OCI-M1 (cell line): ENCODE measurements at places on chromosomes 2 and 18.

DNA sequence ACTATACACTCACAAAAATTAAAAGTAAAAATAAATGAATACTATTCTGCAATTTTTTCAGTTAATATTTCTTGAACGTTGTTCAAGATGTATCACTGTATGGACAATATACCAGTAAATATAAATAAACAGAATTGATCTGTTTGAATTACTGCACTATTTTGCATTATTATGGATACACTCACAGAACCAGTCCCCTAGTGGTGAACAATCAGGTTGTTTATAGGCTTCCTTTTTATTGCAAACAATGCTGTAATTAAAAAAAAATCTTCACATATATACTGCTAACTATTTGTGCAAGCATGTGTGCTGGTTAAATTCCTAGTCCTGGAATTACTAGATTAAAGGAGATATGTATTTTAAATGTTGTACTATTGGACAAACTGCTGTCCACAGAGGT, 306.0 kb downstream of the FBXO15 start:
- DNase-seq: no peak

GRCh38 chr2:8597559-8598225, 84.2 kb upstream of the ID2 start:
- DNase-seq: no peak

DNA sequence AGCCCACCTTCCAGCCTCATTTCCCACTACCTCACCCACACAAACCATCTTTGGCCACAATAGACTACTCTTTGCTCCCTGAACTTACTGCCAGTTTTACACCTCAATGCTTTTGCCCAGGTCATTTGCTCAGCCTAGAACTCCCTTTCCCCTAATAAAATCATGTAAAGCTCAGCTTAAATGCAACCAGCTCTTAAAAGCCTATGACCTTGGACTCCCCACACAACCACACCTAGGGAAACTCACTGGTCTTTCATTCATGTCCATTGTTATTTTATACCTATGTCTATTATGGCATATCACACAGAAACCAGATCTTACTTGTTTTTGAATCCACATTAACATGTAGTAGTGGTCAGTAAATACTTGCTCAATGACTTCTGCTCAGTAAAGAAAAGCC, 14.5 kb upstream of the XDH start:
- DNase-seq: no peak

DNA sequence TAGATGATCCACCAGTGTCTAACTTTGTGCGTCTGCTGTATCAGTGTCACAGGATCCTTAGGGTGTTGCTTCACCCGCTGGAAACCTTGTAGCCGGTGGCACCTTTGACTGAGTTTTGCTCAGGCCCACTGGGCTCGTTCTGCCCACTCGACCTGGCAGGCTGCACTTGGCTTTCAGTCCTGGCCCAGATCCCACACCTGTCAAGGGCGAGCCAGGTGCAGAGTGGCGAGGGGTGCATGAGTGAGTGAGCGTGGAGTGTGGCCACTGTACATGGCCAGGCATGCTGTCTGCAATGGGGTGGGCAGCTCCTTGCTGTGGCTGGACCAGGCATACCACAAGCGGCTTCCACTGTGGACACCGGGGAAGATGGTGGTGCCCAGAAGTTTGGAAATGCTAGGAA, 179.0 kb downstream of the FAM210A start:
- DNase-seq: no peak

DNA sequence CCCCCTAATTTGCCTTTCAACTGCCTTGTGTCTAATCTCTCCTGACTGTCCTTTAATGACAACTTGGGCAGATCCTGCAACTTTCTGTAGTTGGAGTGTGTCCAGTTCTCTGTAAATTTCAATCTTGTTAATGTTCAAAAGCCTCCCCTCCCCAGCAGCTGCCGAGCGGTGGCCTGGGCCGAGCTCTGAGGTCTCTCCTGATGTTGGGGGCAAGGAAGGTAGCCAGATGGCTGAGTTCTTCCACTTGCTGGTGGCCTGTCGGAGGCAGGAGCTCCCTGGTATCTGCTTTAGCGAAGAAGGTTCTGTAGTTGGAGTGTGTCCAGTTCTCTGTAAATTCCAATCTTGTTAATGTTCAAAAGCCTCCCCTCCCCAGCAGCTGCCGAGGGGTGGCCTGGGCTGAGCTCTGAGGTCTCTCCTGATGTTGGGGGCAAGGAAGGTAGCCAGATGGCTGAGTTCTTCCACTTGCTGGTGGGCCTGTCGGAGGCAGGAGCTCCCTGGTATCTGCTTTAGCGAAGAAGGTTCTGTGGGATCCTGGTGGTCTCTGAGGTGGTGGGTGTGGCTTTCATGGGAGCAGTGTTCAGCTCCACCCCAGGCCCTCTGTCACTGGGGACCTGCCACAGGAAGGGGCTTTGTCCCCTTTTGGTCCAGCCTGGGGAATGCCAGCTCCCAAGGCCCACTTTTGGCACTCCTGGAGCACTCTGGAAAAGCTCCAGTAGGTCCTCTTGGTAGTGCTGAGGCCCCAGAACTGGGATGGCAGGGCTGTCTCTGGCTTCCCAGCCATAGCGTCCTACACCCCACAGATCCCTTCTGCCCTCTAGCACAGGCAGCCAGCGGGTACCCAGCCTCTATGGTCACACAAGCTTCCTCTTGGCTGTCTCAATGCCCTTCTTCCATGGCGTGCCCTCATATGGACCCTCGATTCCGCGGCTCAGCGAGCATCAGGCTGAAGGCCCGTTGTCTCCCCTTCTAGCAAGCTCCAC, 211.9 kb downstream of the ALPK2 start:
- DNase-seq: no peak

- DNase-seq: no peak
These were observed 138.0 kb downstream of the ZFP36L2 start for GRCh38 chr2:43088143-43089073.

DNA sequence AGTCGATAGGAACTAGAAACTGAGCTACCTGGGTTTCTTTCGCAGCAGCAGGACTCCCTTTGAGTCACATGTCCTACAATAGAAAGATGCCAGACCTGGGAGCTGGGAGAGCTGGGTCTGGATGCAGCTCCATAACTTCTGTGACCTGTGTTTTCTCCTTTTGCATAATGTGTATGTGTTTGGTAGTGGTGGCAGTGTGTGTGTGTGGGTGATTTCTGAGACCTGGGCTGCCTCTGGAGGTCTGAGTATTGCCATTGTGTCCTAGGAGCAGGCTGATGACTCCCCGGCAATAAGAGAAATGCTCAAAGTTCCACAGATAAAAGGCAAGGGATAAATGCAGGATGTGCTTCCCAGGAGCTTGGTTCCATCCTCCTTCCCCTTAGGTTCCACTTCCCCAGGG, 6.4 kb downstream of the WNT10A start:
- no peak for DNase-seq

- peak; percentile 16 for DNase-seq
These were observed 40.0 kb downstream of the GKN2 start for GRCh38 chr2:68912732-68913131.

DNA sequence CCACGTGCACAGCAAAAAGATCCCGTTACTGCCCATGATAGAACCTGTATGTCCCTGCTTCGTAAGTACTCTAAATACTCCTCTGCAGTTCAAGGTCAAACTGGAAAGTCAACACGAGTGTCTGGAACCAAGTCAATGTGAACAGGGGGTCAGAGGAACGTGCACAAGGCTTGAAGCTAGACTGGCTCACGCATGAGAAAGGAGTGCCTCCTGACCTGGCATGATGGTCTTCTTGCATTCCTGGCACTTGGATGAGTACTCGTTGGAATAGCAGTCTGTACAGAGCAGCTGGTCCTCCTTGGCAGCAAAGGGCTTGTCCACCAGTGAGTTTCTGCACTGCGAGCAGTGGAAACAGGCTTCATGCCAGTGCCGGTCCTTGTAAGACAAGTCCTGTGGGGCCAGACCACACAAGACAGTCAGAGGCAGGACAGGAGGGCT, 25.5 kb downstream of the FHL2 start:
- DNase-seq: no peak

GRCh38 chr2:23602116-23602515, 217.1 kb downstream of the KLHL29 start:
- no peak for DNase-seq

DNA sequence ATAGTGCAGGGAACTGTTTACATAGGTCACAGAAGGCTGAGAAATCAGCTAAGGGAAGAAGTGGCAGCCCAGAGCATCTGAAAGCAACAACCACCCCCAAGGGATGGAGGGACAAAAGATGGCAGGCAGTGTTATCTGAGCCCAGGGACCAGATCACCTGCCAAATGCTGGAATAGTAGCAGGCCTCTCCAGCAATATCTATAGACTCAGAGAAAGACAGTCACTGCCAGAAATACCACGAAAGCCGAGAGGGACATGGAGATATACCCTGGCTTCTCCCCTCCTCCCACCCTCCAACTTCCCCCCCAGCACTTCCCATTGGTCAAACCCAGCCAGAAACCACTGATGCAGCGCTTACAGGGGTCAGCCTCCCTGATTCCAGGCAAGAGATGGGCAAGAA, 58.4 kb upstream of the PPP1CB start:
- DNase-seq: no peak

DNA sequence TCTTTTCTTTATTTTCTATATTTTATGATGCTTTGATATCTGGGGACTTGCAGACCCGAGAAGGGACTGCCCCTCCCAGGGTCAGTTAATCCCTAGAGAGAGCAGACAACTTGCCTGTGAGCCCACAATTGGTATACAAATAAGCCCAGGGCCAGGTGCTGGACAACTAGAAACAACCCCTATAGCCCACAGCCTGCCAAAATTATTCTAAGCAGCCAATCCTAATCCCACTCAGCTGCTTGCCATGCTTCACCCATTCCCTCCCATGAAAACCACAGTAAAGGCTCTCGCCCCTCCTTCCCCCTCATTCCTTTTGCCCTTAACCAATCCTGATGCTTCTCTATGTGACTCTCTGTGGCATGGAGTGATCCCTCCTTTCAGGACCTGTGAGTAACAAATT, 380.7 kb downstream of the RBM43 start:
- DNase-seq: no peak

- DNase-seq: no peak
These were observed 50.7 kb downstream of the MYO7B start for GRCh38 chr2:127586136-127586535.

DNA sequence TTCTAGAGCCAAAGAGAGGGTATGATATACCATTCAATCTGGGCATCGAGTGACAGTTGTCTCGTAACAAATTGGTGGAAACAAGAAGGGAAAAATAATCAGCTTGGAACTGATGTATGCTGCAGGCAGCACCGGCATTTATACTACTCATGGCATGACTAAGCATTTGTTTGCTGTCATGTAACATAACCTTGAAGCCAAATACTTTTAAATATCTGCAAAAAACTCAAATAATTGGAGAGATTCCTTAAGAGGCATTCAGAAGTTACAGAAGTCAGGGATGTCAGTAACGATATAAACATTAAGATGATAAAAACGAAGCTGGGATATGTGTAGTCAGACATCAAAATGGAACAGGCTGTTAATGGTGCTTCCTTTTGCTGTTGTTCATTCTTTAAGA, 157.3 kb upstream of the MMADHC start:
- peak; percentile 3 for DNase-seq

- no peak for DNase-seq
These were observed 11.1 kb upstream of the LOXHD1 start for GRCh38 chr18:46668135-46668534.

DNA sequence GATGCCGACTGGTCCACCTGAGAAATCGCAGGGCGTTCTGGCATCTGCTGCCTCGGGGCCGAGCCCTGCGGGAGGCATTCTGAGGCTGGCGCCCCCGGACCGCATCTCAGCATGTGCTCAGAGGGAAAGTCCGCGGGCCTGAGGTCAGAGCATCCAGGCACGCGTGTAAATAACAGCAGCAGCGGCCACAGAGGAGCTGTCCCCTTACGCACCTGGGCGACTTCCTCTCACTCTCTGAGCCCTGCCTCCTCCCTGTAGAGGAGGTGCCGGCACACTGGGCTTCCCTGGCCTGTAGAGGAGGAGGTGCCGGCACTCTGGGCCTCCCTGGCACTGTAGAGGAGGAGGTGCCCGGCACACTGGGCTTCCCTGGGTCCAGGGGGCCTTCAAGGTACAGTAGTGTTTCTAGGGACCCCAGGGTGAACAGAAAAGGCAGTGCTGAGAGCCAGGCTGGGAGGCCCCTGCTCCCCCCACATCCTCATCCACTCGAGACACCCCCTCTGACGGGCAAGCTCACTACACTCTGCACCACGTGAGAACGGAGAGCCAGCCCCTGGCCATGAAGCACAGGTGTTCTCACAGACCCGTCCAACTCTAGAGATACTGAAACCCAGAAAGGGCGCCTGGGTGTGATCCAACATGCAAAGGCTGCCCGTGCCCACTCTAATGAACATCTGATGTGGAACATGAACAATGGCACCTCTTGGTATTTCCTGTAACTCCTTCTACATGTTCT, 263.5 kb downstream of the HDAC4 start:
- DNase-seq: no peak

DNA sequence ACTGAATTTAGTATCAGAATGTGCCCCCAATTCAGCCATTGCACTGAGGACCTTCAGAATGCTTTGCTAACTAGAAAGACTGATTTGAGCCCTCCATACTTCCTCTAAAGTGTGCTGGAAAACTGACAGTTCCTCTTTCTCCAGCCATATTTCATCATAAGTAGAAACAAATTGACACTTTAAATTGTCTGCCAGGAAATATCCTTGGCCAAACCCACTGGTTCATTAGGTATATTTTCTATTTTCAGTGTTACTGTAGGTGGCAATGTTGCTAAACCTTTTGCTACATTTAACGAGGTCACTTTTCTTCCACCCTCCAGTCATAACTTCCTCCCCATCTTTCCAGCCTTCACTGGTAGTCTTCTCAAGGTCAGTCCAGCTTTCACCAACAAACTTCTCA, 21.5 kb downstream of the SP5 start:
- DNase-seq: peak; percentile 39

DNA sequence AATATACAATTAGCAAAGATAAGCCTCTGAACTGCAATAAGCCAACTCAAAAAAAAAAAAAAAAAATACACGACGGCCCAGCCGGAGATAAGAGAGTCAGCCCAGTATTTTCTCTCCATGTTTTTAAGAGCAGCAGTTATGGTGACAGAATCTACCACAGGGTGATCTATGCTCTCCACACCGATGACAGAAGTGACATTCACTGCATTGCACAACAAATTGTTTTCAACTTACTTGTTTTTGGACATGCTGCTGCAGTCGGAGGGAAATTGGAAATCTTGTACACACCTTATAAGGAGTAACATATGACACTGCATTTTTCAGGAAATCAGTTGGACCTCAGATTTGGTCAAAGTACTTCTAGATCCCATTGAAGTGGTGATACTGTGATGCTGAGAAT, 23.3 kb upstream of the APOB start:
- DNase-seq: no peak

- DNase-seq: no peak
These were observed 108.7 kb downstream of the NDUFA10 start for GRCh38 chr2:239916205-239917124.

DNA sequence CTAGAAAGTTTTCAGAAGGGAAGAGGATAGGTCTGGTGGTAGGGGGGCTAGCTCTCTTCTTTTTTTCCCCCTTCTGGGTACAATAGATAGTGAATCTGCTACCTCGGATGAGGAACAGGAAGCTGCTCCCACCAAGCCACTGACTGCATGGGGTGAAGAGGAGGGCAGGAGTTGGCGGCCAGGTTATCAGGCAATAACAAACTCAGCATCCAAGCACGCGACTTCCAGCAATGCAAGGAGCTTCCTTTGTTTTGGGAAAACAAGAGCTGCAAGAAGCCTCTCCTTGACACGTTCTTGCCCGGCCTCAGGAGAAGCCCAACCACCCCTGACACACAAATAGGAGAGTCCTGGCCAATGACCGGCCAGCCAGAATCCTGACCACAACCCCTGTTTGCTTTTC, 32.2 kb downstream of the NHEJ1 start:
- peak; percentile 92 for DNase-seq
